ENCODE measurements at places on chromosomes 1 and 21.

DNA sequence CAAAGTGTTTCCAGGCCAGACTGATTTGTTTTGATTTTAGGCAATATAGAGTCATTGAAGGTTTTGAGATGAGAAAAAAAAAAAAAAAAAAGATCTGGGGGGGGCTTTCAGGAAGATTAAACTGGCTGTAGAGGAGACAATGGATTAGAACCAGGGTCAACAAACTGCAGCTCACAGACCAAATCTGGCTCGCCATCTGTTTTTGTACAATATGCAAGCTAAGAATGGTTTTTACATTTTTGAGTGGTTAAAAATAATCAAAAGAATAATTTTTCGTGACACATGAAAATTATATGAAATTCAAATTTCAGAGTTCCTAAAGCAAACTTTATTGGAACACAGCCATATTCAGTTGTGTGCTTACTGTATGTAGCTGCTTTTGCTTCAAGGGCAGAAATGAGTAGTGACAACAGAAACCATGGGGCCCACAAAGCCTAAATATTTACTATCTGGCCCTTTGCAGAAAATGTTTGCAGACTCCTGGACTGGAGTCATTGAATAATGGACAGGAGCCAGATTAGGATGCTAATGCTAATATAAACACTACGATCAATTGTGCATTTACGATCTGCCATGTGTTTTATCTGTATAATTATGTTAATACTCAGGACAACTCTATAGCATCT, 375.7 kb upstream of the DAB1 start:
- no peak for DNase-seq

- no peak for DNase-seq
Measured at GRCh38 chr1:108847494-108847893, 9.4 kb downstream of the AKNAD1 start.

- no peak for DNase-seq
Measured at GRCh38 chr21:15001857-15002606, 62.8 kb downstream of the NRIP1 start.

GRCh38 chr1:234858722-234859121, 248.7 kb upstream of the IRF2BP2 start:
- DNase-seq = no peak

- DNase-seq = no peak
Measured at GRCh38 chr1:156664046-156664766, 13.0 kb downstream of the NES start.

GRCh38 chr1:199747984-199748383, 279.5 kb upstream of the NR5A2 start:
- no peak for DNase-seq

GRCh38 chr1:233909195-233909594, 4.7 kb downstream of the SLC35F3 start:
- no peak for DNase-seq

DNA sequence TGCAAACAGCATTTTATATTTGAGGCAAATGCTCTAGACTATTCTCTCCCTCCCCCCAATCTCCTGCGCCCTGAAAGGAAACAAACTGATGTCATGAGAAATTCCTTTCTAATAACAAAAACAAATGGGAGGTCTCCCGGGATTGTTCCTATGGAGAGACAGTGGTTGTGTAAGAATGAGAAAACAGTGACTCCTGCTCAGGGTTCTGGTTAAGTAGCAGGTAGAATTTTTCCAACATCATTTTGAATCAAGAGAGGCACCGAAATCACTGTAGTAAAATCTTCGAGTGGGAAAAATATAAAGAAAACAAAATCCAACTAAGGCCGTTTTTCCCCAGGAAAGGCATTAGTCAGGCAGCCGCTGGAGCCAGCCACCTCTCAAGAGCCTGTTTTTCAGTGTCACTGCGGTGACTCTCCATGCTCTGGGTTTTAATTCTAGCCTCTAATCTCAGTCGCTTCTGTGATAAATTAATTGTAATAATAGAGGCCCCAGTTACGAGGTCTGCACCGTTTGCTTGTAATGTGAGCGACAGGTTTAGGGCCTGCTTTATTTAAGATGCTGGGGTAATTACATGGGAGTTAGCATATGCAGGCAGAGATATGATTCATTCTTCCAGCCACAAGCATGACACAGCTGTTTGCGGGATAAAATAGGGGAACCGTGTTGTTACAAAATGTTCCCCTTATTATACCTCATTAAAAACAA, 80.3 kb downstream of the RNF220 start:
- DNase-seq = no peak

- DNase-seq = no peak
Measured at GRCh38 chr1:55974714-55975441, 604.5 kb downstream of the PLPP3 start.

- DNase-seq = no peak
Measured at GRCh38 chr1:209417761-209418160, 165.8 kb upstream of the CAMK1G start.
